ENCODE measurements at places on chromosomes 1 and 21. TPM values are rescaled to one million over a fixed set of nuclear protein-coding genes. Genes with fewer than 3 reads are reported as not detected.

Gene TTC4
- 20.0 TPM for total RNA-seq

- no peak for DNase-seq
These were observed 100.7 kb upstream of the ATP1B1 start for GRCh38 chr1:169005776-169006175.

DNA sequence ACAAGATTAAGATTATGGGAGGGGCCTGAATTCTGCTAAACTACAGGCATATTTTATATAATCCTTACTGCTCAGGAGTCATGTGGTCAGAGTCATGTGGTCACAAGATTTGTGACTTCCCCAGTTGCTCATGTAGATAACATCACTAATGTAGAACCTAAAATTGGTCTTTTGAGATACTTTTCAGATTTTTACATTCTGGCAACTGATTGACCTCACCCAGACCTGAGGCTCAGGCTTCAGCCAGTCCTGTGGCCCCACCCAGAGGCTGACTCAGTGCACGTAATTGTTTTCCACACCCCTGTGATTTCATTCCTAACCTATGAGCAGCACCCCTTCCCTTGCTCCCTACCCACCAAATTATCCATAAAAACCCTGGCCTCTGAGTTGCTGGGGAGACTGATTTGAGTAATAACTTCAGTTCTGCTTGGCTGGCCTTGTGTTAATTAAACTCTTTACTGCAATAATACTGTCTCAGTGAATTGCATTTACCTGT lies 41.7 kb upstream of the ZNF326 start:
- peak; percentile 67 for DNase-seq

Gene DNASE2B
- total RNA-seq, result 0.68 TPM

DNA sequence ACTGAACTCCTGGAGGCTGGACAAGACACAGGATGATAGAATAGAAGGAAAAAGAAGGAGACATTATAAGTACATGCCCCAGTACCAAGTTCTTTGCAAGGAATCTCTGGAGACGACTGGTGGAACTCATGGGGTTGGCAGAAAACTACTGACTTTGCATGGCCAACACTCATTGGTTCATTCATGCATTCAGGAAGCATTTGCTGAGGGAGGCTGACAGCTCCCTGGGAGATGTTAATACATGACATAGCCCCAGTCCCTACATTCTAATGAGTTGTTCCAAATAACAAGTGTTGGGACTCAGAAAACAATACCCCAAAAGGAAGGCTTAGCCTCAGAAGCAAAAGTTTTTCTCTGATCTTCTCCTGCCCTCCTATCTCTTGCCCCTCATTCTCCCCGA lies 172.8 kb upstream of the IRF2BP2 start:
- no peak for DNase-seq

GRCh38 chr1:102978874-102979273 lies 129.4 kb downstream of the COL11A1 start:
- no peak for DNase-seq

- DNase-seq, result no peak
These were observed 325.7 kb downstream of the TGFB2 start for GRCh38 chr1:218670875-218671274.

GRCh38 chr21:36202726-36203602 lies 46.3 kb downstream of the DOP1B start:
- DNase-seq, result no peak

GRCh38 chr1:155196103-155196892 lies 11.4 kb downstream of the THBS3 start:
- no peak for DNase-seq

DNA sequence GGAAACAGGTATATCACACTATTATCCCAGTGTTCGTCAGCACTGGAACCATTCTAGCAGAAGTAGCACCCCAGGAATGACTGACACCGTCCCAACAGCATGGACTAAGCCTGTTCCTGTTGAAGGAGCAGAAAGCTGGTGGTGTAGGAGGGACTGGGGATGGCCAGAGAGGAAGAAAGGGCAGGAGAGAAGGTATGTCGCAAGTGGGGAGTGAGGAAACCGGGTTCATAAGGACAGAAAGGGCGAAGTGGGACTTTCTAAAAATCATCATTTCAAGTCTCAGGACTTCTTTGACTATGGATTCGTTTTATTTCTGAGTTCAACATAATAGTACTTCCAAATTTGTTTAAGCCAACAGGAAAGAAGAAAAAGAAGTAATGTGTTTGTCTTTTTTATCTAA lies 19.7 kb upstream of the MX1 start:
- DNase-seq, result no peak

DNA sequence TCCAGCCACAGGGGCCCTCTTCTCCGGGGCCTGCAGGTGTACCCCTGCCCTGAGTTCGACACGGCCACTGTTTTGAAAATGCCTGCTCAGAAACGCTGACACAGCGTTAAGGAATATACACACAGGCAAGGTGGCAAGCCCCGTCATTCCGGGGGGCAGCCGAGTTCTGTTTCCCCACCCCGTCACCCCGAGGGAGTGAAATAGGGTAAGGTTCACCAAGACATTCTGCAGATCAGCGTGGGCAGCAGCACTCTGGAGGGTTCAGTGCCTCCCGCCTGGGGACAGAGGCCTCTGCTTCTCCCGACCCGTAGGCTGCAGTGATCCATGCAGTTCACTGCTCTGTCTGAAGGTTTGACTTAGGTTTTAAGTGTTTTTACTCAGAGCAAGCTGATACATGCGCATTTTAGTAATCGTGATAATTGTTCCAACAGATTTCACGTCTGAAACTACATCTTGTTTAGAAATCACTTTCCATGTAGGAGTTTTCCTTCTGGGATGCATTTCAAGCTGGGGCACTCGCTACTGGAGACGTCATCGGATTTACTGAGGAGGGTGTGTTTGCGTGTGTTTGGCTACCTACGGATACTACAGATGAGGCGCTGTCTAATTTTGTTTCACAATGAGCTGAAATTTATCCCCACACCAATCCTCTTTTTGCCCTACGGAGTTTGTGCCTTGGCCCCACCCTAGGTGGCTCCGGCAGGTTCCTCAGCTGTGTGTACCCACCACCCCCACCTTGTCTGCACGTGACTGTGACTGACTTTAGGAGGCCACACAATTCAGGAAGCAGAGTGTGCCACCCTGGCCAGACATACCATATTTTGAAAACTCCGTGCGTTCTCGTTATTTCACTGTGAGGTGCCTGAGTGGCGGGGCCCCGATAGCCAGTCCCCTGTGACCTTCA lies 63.5 kb downstream of the AGPAT3 start:
- no peak for DNase-seq

GRCh38 chr1:187338762-187339412 lies 510.1 kb downstream of the PLA2G4A start:
- DNase-seq, result no peak

Gene TMEM234
- 11.9 TPM for total RNA-seq

DNA sequence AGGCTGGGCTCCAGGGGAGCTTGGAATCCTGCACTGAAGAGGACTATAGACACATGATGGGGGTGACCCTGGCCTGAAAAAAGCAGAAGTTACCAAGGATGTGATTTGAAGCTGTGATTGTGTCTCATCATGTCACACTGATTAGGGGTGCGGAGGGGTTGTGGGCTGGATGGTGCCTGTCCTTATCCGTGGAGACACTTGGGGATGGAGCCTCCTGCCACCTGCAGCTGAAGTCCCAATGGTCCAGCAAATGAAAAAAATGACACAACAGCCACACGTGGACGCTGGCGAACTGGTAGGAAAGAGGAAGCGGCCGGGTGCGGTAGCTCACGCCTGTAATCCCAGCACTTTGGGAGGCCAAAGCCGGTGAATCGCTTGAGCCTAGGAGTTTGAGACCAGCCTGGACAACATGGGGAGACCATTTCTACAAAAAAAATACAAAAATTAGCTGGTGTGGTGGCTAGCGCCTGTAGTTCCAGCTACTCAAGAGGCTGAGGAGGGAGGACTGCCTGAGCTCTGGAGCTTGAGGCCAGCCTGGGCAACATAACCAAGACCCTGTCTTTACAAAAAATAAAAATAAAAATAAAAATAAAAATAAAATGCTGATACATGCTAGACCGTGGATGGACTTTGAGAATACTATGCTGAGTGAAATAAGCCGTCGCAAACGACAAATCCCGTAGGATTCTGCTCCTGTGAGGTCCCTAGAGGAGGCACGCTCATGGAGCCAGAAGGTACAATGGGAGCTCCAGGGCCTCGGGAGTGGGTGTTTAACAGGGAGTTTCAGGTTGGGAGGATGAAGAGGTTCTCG lies 838 bp upstream of the IBA57 start:
- DNase-seq, result no peak

Gene FAM163A
- total RNA-seq, result 0.43 TPM

GRCh38 chr1:204223129-204223860 lies 9.5 kb upstream of the GOLT1A start:
- DNase-seq, result no peak

DNA sequence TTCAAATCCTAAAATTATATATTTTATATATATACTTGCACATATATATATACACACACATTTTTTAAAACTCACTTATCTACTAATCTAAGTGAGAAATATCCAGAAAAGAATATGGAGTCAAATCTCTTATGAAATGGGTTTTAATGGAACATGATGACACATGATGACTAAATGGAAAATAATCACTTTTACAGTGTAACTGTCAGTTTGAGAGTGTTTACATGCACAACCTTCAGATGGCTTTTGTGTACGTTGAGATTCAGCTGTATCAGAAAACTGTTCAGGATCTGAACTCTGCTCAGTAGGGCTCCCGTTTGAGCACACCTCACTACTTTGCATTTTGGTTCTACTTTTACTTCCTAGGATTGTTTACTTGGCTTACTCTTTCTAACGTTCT lies 189.8 kb downstream of the DNAH14 start:
- DNase-seq, result no peak

DNA sequence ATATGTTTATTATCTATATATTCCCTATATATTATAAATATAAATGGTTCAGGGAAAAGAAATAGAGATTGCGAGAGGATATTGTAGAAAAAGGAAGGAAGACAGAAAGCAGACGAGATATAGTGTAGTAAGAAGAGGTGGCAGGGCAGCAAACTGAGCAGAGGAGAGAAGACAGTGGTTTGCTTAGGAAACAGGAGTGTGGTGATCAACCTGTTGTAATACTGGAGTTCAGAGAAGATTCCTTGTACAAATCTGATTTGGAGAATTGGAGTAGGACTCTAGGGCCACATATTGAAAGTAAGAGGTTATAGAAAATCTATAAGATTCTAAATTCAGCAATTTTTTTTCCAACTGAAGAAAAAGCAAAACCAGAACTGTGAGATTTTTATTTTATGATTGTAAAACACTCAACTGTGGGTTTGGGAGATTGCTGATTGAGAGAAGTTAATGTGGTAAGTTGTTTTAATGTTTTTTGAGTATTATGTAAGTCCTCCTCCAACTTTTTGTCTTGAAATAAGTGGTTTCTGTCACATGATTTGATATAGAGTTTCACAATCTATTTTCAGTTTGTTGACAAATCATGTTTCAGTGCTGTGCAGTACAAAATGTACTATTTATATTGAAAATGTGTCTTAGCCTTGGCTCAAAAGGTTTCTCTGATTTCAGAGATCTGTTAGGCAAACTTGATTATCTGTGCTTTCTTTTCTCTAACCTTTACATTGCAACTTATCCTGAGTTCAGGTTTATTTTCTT lies 9.6 kb upstream of the AMY2B start:
- no peak for DNase-seq

GRCh38 chr1:77283701-77284425 lies 2.0 kb downstream of the AK5 start:
- DNase-seq, result no peak

Gene CFHR3
- total RNA-seq, result 1.7 TPM

DNA sequence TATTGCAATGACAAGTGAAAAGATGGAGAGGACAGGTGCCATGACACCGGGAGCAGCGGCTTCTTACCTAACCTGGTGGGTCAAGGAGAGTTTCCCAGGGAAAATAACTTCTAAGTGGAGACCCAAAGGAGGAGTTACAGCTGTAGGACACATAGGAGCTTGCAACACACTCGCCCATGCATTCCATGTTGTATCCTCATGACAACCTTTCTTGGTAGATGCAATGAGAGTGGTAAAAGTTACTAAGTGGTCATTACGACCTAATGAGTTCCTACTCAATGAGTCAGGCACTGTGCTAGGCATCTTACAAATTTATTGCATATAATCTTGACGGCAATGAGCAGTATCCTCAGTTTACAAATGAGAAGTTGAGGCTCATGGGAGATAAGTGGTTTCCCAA lies 119.5 kb upstream of the HOOK1 start:
- no peak for DNase-seq

GRCh38 chr1:218078916-218079315 lies 206.2 kb upstream of the RRP15 start:
- DNase-seq, result no peak

Gene FCRL3
- not detected for total RNA-seq

DNA sequence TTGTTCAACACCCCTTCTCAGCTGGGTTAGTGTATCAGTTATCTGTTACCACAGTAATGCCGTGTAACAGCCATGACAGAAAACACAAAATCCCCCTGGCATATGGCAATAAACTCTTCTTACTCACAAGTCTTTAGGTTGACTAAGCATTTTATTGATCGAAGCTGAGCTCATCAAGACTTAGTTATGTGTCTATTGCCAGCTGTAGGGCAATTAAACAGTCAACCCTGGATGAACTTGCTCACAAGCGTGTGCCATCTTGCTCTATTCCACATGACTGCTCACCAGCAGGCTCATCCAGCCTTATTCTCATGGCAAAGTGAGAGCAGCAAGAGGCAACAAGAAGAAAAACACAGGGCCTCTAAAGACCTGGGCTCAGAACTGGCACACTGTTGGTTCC lies 333.8 kb upstream of the PTBP2 start:
- no peak for DNase-seq

DNA sequence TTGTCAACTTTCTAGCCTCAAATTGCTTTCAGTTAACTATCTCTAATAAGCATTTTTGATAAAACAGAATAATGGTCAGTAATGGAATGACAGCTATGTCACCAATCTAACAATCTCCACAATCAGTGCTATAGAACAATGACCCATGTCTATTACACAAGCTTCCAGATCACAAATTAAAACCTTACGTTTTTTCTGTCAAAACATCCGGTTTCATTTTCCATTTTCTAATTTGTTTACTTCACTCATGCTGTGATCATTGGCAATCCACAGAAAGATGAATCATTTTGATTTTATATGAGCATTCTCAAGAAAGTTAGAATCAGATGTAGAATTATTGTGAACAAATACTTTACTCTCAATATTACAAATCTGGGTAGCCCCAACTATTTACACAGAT lies 80.3 kb downstream of the KCNT2 start:
- DNase-seq, result no peak

DNA sequence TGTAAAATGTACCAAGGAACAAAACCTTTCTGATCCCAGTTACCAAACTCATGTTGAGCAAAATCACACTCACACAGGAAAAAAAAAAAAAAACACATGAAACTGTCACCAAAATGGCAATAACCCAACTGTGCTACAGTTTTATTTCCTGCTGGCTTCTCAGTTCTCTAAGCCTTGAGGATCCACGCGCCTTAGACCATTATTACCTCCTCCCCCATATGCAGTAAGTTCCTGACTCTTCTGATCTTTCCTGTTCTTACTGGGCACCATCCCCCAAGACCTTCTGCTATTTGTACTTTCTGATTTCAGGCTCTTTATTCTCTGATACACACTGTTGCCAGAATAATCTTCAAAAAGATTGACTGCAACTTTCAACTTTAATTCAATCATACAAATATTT lies 79.6 kb downstream of the SLC45A1 start:
- DNase-seq, result no peak

Gene DRAXIN
- total RNA-seq, result 0.16 TPM
